Pulmonary artery endothelial cell (primary cell): ENCODE measurements at places on chromosomes 13 and 19. TPM values are rescaled to one million over a fixed set of nuclear protein-coding genes. Genes with fewer than 3 reads are reported as not detected.
A peak's percentile ranks its signal among the peaks of the same experiment; 100 is the strongest.

- DNase-seq = no peak
Observed at GRCh38 chr13:50712881-50713280, 130.6 kb downstream of the DLEU7 start.

The ZNF284 gene
- 2.6 and 3.9 TPM in 2 replicates for total RNA-seq

GRCh38 chr13:51806566-51806965 lies 2.6 kb upstream of the DHRS12 start:
- DNase-seq = no peak

GRCh38 chr19:12786141-12786870 lies 5.0 kb upstream of the JUNB start:
- DNase-seq = no peak

GRCh38 chr19:4473011-4473762 lies 1.1 kb downstream of the HDGFL2 start:
- no peak for DNase-seq

- no peak for DNase-seq
Observed at GRCh38 chr13:77692746-77693448, 4.6 kb upstream of the SLAIN1 start.

The C19orf85 gene
- not detected in 2 replicates for total RNA-seq

GRCh38 chr19:8335343-8336071 lies 7.6 kb downstream of the KANK3 start:
- no peak for DNase-seq

- no peak for DNase-seq
Observed at GRCh38 chr13:30577401-30577852, 40.3 kb upstream of the USPL1 start.

- DNase-seq = peak; percentile 37
Observed at GRCh38 chr19:5138606-5139582, 170.0 kb downstream of the KDM4B start.

The HSD17B14 gene
- total RNA-seq = 4.8 and 6.4 TPM in 2 replicates

The VSTM1 gene
- total RNA-seq = not detected in 2 replicates

- DNase-seq = no peak
Observed at GRCh38 chr13:79481685-79482052, 714 bp downstream of the NDFIP2 start.

DNA sequence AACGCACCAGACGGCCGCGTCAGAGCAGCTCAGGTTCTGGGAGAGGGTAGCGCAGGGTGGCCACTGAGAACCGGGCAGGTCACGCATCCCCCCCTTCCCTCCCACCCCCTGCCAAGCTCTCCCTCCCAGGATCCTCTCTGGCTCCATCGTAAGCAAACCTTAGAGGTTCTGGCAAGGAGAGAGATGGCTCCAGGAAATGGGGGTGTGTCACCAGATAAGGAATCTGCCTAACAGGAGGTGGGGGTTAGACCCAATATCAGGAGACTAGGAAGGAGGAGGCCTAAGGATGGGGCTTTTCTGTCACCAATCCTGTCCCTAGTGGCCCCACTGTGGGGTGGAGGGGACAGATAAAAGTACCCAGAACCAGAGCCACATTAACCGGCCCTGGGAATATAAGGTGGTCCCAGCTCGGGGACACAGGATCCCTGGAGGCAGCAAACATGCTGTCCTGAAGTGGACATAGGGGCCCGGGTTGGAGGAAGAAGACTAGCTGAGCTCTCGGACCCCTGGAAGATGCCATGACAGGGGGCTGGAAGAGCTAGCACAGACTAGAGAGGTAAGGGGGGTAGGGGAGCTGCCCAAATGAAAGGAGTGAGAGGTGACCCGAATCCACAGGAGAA lies 1.9 kb downstream of the PPP1R12C start:
- no peak for DNase-seq

The NFILZ gene
- not detected in 2 replicates for total RNA-seq

GRCh38 chr13:39506559-39507390 lies 96.2 kb downstream of the LHFPL6 start:
- no peak for DNase-seq

DNA sequence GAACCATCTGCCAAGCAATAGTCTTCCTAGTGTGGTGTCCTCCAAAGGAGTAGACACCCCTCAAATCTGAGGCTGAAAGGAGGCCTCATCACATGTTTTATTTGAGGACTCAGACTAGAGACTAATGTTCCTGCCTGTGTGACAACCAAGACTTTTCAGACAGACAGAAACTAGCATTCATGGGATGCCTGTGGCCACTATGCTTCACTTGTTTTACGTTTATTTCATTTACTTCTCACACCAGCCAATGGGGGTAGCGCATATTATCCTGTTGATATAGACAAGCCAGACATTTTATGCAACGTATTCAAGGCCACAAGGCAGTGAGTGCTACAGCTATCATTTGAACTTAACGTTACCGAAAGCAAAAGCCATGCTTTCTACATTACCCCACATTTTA lies 391.7 kb upstream of the HTR2A start:
- DNase-seq = no peak

The CLIP3 gene
- 2.3 and 2.6 TPM in 2 replicates for total RNA-seq

GRCh38 chr19:55119053-55119452 lies 1.6 kb upstream of the PPP1R12C start:
- DNase-seq = no peak

The ITGBL1 gene
- 43.0 and 44.3 TPM in 2 replicates for total RNA-seq

The MISP3 gene
- 0.14 and 0.46 TPM in 2 replicates for total RNA-seq

DNA sequence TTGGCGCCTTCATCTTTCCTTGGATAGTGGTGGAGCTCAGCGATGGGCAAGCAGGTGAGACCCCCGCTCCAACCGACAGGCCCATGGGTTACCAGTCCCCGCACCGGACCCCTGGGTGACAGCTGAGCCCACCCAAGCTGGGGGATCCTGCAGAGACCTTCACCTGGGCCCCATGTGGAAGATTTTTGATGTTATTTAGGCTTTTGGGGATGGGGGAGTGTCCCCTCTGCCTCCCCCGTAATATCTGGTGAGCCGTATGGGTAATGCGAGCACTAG lies 4.9 kb upstream of the LILRA5 start:
- no peak for DNase-seq

GRCh38 chr19:34323433-34324204 lies 41.4 kb upstream of the GPI start:
- no peak for DNase-seq

DNA sequence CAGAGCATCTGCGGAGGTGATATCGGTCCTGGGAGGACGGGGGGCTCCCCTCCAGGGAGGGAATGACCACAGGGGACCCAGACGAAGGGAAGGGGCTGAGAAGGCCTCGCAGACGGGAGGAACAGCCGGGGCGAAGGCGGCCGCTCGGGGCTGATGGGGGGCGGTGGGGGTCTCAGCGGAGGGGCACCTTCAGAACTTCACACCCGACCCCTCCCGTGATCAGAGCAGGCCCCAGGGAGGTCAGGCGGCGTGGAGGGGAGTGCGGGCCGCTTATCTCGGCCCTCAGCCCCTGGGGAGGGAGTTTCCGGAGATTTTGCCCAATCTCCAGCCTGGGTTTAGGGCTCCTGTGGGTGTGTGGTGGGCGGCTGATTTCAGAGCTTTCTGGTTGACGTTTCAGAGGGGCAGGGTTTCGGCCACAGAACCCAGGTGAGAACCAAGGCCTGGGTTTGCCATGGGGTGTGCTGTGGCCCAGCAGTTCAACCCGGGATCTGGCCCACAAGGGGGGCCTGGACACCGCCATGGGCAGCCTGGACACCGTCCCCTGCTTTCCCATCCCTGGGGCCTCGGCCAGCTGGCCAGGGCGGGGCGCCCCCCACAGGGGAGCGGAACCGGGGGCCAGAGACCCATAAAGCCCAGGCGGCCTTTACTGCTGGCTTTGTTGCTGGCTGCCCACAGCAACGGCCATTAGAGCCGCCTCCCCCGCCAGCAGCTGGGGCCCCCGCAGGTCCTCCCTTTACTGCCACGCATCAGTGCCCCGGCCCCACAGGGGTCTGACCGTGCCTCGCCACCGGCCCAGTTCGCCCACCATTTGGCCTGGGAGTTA lies 29.0 kb downstream of the ARID3A start:
- DNase-seq = no peak

GRCh38 chr19:1260749-1261537 lies 8.2 kb upstream of the CIRBP start:
- no peak for DNase-seq
